ENCODE measurements at places on chromosomes 4 and X. TPM values are rescaled to one million over a fixed set of nuclear protein-coding genes. Genes with fewer than 3 reads are reported as not detected.

GRCh38 chr4:85925071-85925470, 434.8 kb downstream of the MAPK10 start:
- no peak for DNase-seq

DNA sequence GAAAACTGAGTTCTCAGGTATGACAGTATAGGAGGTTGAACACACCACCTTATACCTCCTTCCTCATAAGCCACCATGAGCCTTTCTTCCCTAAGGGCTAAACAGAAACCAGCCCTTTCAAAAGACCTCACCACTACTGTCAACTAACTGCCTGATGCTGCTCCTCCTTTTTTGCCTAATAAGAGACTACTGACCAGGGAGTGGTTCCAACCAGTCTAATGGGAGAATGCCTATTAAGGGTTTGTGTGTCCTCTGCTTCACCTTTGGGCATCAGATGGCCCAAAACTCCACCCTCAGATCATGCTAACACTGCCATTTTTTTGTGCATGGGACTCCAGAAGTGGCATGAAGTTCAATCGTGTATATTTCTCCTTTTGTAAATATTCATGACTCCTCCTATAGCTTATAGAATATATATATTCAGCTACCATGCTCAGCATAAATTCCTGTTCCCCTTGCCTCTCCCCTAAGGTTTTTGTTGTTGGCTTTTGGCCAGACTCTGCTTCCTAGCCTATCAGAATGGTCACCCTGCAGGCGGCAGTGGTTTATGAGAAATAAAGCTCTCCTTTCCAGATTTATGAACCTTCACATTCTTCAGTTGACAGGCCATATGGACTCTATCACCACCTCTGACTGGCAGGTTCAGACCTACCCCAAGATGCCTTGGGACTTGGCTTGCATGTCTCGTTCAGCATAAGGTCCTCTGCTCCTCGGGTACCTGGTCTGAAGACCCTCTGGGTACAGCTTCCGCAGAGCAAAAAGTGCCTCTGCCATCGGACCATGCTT, 28.2 kb downstream of the FGFBP1 start:
- DNase-seq: peak; percentile 38

TCEAL3 gene
- 8.4 TPM for total RNA-seq

DNA sequence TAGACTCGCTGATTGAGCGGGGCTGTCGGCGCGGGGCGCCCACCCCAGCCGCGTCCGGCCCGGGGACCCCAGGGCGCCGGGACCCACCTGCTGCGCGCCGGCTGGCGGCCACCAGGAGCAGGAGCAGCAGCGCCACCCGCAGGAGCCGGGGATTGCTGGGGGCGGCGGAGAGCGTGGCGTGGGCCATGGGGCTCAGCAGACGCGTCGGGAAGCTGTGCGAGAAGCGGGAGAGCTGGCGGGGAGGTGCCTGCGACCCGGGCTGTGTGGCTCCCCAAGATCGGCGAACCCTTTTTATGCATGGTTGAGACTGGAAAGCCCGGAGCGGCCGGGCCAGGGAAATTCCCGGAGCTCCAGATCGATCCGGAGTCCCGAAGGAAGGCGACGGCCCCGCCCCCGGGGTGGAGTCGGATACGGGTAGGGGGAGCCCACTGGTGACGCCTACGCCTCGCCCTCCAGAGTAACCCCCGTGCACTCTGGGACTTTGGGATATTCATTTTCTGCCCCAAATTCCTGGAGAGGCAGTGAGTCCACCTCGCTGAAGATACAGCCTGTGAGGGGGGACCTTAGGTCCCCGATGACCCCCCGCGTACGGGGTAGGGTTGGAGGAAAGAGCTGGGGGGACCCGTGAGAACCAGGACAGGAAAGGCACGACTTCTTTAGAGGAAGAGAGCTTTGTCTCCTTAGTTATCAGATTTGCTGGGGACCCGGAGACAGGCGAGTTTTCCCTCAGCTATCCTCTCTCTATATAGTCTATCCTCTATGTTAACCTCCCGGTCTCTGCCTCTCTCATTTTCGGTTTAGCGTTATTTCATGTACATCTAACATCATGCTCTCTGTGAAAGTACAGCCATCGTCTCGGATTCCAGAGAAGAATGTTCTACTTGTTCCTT, at the start of gene CXCL3:
Gene CXCL3 (minus strand): TSS at position 265 of the 890 bp plus-strand sequence. CDS start 78 bp downstream, at position 187.
- DNase-seq: peak; percentile 35

LRIT3 gene
- under 0.01 TPM for total RNA-seq

- DNase-seq: no peak
Measured at GRCh38 chr4:30720661-30721184, 554 bp downstream of the PCDH7 start.

DNA sequence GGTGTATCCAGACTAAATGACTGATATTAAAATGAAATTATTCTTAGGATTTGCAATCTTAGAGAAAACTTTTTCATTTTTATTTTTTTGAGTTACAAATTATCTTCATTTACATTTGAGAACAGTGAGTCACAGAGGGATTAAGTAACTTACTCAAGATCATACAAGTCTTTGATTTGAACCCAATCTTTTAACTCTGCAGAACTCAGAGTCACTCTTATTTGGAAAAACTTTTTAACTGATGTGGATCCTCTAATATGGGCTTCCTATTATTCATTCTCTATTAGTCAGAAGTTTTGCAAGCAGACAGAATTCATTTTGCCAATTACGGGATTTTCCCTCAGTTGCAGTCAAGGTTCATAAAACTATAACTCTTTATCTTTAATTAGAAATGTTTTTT, 20.1 kb downstream of the HPRT1 start:
- peak; percentile 80 for DNase-seq

SSX4 gene
- not detected for total RNA-seq

EMCN gene
- total RNA-seq: not detected

GRCh38 chrX:4710618-4711433, 997.4 kb upstream of the PRKX start:
- DNase-seq: peak; percentile 91

DNA sequence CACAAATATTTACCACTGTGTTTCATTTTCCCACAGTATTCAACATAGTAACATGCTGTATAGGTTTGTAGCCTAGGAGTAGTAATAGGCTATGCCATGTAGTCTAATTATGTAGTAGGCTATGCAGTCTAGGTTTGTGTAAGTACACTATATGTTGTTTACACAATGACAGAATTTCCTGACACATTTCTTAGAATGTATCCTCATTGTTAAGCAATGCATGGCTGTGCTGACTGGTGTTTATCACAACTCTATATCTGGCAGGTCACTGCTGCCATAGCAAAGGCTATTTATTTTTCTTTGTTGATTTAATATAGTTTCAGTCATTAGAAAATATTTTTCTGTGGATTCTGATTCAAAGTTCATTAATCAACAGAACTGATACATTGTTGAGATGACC, 108.3 kb upstream of the TEX13A start:
- DNase-seq: peak; percentile 83

GPR173 gene
- total RNA-seq: not detected

GRCh38 chr4:161360982-161361381, 802.8 kb downstream of the FSTL5 start:
- no peak for DNase-seq

- peak; percentile 75 for DNase-seq
Measured at GRCh38 chr4:165308166-165308565, 19.3 kb upstream of the MSMO1 start.

DNA sequence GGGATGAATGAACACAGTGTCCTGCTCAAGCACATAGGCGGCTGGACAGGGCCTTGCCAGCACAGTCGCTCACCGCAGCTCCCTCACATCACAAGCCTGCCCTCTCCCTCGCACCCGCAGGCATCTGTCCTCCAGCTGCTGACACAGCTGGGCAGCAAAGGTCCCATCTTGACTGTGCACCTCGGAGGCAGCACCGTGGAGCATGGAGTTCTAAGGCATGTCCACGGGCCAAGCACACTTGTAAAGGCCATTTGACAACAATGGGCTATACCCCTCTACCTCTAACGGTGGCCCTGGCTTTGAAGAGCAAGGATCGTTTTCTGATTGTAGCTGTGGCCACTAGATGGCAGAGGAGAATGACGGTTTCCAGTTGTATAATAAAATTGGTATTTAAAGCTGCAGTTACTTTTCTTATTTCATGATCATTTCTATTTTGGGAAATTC, 53.8 kb downstream of the APLN start:
- DNase-seq: peak; percentile 23

DNA sequence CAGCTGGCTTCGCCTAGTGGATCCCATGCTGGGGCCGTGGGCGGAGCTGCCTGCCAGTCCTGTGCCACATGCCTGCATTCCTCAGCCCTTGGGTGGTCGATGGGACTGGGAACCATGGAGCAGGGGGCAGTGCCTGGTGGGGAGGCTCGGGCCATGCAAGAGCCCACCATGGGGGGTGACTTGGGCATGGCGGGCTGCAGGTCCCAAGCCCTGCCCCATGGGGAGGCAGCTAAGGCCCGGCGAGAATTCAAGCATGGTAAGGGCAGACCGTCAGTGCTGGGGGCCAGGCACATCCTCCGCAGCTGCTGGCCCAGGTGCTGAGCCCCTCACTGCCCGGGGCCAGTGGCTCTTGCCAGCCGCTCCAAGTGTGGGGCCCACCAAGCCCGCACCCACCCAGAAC, 262.6 kb downstream of the CENPC start:
- no peak for DNase-seq

SOD3 gene
- not detected for total RNA-seq

CT47B1 gene
- total RNA-seq: not detected

DRD5 gene
- not detected for total RNA-seq

DNA sequence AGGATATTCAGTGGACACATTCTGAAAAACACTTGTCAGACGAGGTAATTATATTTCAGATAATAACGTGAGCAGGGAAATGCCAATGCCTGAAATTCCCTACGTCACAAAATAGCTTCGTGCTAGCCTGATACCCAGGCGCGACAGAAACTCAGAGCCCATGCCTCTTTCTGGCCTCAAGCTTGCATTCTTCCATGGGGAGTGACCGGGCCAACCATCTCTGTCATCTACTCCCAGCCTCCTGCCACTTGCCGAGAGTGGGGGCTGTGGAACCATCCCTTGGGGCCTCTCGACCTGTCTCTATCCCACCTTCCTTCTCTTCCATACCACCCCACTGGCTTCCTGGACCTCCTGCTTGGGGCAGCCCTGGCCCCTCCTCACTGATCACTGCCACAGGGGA, 34.5 kb upstream of the CDKN2AIP start:
- DNase-seq: no peak

GRCh38 chrX:108022491-108023089, 22.3 kb upstream of the VSIG1 start:
- peak; percentile 58 for DNase-seq

DNA sequence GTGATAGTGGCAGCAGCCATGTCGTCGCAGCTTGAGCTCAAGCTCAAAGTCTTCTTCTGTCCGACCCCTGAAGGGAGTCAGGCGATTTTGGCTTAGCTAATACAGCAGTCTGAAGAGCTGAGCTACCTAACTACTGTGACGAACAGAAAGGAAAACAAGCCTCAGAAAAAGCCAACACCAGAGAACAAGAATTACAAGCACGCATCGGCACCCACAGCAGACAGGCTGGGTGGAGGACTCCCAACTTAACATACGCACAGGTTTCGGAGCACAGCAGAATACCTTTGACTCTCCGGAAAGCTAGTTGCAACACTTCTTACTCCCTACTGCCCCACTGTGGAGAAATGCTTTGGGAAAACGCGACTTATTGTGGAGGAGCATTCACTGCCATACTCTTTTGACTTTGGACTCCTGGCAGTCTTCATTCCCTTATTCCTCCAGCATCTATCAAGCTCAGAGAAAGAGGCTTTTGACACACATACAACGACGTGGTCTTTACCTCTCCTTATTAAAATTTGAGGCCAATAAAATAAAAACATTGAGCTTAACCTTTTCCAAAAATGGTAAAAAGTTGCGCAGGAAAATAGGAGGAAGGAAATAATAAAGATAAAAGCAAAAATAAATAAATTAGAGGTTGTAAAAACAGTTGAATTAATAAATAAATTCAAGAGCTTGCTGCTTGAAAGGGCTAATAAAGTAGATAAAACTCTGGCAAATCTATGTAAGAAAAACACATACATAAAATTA, 41.3 kb upstream of the GPC3 start:
- DNase-seq: peak; percentile 59

- no peak for DNase-seq
Measured at GRCh38 chr4:120443116-120443515, 376.5 kb upstream of the MAD2L1 start.

All from bronchial epithelial cell (primary cell).